ENCODE measurements at places on chromosomes 16 and 17.

- no peak for DNase-seq
Observed at GRCh38 chr17:43962479-43962878, 8.7 kb upstream of the PYY start.

DNA sequence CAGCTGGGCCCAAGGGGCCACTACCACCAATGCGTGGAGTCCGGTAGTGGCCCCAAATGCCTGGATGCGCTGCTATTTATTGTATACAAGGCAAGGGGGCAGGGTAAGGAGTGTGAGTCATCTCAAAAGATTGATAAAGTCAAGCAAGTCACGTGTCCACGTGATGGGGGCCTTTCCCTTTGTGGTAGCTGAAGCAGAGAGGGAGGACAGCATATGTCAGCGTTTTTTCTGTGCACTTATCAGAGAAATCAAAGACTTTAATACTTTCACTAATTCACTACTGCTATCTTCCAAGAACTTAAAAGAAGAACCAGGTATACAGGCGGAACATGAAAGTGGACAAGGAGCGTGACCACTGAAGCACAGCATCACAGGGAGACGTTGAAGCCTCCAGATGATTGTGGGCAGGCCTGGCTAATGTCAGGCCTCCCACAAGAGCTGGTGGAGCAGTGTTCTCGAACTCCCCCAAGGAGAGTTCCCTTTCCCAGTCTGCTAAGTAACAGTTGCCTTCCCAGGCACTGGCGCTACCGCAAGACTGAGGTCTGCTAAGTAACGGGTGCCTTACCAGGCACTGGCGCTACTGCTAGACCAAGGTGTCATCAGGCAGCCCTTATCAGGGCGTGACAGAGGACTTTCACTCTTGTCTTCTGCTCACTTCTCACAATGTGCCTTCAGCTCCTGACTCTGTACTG, 10.8 kb upstream of the ASB16 start:
- no peak for DNase-seq

- DNase-seq = no peak
Observed at GRCh38 chr17:39951924-39952679, 10.7 kb upstream of the GSDMA start.

- DNase-seq = peak; percentile 76
Observed at GRCh38 chr17:18248300-18248731, 10.2 kb downstream of the FLII start.

DNA sequence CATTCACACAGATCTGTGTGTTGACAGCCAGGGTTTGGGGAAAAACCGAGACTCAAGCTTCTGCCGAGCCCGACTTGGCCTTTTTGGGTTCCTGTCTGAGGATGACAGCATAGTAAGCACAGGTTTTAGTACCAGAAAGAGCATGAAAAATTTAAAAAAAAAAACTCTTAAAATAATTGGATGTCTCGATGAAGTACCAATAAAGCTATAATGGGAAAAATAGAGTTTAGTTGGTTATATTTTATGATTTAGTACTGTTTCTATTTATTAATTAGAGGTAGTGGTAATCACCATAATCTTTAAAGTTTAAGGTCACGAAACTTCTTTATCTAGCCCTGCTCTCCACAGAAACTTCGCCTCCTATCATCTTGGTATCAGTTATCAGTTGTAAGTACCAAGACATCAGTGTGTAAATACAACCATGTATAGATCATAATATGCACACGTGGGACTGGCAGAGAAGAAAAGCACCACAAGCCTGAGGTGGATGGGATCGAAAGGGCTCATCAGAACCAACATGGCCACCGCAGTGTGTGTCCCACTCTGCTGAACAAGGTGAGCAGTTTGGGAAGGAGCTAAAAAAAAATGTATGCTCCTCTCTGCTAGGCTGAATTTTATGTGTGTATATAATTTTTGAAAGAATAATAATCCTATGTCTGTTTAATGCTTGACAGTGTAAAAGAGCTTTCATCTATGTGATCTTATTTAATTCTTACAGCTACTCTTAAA, 14.4 kb upstream of the EEF2K start:
- peak; percentile 28 for DNase-seq

- no peak for DNase-seq
Observed at GRCh38 chr16:69784586-69784985, 22.5 kb downstream of the WWP2 start.

DNA sequence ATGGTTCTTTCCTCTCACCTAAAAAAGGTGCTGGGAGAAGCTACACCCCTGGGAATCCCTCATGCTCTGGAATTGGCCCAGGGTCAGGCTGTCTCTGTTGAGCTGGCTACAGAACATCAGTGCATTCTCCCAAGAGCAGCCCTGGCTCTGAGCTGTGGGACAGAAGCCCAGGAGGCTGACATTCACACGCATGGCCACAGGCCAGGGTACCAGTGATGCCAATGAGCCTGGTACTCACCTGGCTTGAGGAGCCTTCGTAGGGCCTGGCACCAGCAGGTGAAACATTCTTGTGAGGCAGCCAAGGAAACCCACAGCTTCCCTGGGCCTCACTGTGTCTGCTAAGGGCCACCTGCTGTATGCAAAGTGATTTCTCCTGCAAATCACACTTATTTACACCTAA, 121.7 kb upstream of the CCL2 start:
- DNase-seq = no peak

- DNase-seq = no peak
Observed at GRCh38 chr16:50916040-50916439, 174.2 kb downstream of the CYLD start.

GRCh38 chr17:46773676-46774075, 44.8 kb downstream of the WNT3 start:
- DNase-seq = no peak

GRCh38 chr16:59148769-59149155, 414.6 kb upstream of the GOT2 start:
- DNase-seq = no peak

DNA sequence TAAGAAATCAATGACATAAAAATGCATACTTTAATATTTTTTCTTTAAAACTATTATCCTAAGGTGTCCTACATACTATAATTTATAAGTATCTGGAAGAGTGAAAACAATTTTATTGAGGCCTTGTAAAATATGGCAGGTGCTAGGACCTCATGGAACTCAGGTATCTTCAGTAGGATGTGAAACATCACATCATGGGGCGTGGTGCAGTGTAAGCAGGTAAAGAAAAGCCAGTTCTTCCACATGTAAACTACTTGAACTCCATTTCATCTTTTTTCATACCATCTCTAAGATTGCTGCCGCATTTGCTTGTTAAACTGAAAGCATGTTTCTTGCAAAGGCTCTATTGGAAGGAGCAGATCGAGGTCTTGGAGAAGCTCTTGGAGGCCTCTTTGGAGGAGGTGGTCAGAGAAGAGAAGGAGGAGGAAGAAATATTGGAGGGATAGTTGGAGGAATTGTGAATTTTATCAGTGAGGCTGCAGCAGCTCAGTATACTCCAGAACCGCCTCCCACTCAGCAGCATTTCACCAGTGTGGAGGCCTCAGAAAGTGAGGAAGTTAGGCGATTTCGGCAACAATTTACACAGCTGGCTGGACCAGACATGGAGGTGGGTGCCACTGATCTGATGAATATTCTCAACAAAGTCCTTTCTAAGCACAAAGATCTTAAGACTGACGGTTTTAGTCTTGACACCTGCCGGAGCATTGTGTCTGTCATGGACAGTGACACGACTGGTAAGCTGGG, at the start of gene CAPNS2:
Gene CAPNS2, plus strand, starts transcription at position 253 of the 744 bp plus-strand sequence. Its CDS starts 73 bp downstream, at position 326.
- DNase-seq = peak; percentile 59

GRCh38 chr17:6509031-6509771, 47.2 kb downstream of the PITPNM3 start:
- no peak for DNase-seq

- no peak for DNase-seq
Observed at GRCh38 chr16:85832570-85833218, 33.2 kb downstream of the COX4I1 start.

- no peak for DNase-seq
Observed at GRCh38 chr17:72580321-72581127, 459.7 kb downstream of the SOX9 start.

GRCh38 chr17:55478971-55479370, 32.3 kb downstream of the SMIM36 start:
- DNase-seq = no peak

- DNase-seq = no peak
Observed at GRCh38 chr16:6157806-6158205, 1060.2 kb upstream of the EEF2KMT start.

DNA sequence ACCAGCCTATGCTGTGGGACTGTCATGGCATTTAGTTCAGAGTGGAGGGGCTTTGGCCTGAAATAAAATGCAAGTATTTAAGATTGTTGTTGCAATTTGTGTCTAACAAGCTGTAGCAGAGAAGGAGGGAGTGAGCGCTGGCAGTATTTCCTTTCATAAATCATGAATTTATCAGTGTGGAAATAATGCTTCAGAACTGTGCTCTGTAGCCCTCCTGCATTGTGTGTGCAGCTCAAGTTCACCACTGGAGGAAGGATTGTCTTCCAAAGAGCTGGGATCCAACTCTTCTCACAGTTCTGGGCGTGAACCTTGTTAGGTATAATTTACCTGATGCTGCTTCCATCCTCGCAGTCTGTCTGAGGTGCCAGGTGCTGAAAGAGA, 15.1 kb downstream of the SNX11 start:
- no peak for DNase-seq

DNA sequence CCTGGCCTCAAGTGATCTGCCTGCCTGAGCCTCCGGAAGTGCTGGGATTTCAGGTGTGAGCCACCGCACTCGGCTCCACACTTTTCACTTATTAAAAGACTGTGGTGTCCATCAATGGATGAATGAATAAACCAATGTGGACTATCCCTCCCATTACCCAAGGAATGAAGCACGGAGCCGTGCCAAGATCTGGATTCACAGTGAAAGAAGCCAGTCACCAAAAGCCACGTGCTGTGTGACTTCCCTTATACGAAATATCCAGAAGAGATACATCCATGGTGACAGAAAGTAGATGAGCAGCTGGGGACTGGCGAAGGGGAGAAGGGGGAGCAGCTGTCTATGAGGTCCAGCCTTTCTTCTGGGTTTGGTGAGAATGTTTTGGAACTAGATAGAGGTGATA, 48.2 kb upstream of the STH start:
- DNase-seq = no peak

DNA sequence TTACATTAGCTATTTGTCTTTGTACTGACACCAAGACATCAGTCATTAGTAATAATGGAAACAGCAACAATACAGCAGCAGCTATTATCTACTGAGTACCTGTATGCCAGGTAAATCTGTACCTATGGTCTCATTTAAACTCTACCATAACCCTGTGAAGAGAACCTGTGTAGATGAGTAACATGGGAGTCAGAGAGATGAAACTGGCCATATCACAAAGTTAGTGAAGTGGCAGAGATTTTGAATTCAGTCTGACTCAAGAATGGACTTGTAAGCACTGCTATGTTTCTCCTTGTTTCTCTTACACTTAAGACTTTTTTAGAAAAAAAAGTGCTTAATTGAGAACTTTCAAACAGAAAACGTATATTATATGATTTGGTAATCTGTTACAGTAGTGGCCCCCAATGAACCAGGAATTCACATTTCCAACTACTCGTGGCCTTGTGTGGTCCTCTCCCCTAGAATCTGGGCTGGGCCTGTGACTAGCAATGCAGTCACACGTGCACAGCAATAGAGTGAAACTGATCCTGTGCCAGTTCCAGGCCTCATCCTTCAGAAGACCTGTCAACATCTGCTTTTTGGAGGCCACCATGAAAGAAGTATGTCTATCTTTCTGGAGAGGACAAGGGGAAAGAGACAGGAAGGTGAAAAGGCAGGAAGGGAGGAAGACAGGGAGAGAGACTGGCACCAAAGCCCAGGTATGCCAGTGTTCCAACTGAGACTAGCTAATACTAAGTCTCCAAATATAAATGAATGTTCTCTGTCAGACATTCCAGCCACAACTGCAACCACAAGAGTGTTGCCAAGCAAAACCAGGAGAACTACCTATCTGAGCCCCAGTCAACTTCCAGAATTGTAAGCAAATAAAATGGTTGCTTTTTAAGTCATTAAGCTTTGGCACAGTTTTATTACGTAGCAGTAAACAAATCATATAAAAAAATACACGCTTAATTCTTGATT, 12.0 kb downstream of the CRLF3 start:
- DNase-seq = no peak

DNA sequence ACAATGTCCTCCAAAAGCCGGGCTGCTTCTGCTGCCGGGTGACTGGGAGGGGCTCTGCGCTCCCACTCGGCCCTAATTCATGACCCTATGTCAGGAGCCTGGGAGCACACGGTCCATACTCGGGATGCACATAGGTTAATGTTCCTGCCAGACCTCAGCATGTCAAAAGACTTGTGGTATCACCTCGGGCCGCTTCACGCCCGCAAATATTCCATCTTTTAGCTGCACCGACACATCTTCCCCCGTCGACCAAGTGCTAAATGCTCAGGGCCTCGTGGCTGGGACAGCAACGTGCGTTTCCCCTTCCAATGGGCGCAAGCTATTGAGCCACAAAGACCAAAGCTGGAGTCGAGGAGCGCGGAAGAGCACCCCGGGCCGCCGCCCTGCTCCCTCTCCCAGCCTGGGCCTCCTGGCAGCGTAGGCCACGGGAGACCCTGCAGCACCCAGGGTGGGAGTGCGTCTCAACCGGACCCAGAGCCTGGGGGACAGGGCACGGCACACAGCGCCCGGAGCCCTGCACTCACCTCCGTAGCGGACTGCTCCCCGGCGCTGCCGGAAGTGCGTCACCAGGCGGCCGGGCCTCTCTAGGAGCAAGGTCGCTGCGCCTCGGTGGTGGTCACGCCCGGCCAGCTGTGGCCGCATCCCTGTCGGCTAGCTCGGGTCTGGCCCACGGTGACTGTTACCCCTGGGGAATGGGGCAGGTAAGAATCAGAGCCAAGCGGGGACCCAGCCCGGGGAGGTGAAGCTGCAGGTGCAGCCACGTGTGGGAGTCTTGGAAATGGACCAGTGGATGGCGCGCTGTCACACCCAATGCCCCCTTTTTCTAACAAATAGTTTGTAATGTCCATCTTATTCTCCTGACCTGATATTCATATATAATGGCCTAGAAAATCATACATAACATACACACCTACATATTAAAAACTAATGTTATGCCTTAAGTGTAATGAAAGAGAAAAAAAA, at the start of gene ZNF23:
Gene ZNF23, minus strand, starts transcription at position 562 of the 963 bp plus-strand sequence. CDS start 5,451 bp downstream, outside the sequence.
- DNase-seq = peak; percentile 93

DNA sequence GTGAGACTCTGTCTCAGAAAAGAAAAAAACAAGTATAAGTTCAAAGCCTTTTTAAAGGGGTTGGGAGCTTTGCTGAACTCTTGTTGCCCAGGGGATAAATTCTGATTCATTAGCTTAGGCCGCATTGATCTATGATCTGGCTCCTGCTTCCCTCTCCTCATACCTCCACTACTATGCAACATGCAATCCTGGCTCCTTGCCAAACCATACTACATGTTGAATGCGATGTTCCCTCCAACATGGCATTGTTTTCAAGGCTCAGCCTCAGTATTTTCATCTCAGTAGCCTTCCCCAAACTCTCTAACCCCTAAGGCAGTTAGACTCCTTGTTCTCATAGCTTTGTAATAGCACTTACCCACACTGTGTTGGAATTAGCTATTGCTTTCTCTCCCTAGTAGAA, 6.2 kb downstream of the REXO5 start:
- no peak for DNase-seq

GRCh38 chr17:56908001-56908542, 5.8 kb downstream of the TRIM25 start:
- DNase-seq = peak; percentile 92
